Right renal pelvis (tissue), 4 donors: ENCODE measurements at places on chromosomes 2 and 18.

GRCh38 chr18:38790303-38790702 lies 1224.7 kb upstream of the CELF4 start:
- DNase-seq: no peak

DNA sequence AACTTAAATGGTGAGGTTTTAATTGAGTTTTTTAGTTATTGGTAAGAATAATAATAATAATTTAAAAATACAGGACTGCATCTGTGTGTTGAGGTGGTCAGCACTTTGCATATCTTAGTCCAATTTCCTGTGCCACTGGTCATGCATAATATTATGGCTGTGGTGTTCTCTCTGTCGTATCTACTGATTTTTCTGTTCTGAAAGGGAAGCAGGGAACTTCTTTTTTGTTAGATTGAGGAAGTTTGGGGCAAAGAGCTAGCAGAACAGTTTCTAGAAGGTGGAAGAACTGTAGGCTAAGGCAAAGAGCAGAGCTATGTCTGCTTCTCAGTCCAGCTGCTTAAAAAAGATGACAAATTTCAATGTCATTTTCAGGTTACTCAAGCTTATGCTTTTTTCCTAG lies 74.3 kb downstream of the XRCC5 start:
- DNase-seq: no peak

DNA sequence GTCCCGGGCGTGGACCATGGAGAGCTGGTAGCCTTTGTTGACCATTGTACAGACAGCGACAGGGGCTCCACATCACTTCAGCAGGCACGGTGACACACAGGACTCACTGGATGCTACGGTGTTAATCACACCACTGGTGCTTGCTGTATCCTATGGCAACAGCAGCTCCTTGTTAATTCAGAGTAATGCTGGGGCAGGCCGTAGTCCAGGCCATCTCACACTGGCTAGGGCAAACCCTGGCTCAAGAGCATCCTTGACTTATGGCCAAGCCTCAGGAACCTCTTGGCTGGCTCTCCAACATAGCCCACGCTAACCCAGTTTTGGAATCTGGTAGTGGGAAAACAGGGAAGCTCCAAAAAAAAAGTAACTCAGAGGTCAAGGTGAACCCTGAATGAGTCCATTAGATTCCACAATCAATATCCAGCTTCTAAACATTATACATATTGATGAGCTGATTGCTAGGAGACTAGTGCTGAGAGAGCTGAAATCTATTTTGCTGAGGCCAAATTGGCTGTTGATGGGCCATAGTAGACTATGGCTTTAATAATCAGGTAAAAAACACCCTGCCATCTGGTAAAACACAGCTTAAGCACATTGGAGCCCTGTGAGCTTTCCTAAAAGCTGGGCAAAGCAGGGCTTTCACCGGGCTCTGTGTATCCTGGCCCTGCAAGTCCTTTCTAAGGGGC lies 253.6 kb downstream of the PRKCE start:
- DNase-seq: no peak

DNA sequence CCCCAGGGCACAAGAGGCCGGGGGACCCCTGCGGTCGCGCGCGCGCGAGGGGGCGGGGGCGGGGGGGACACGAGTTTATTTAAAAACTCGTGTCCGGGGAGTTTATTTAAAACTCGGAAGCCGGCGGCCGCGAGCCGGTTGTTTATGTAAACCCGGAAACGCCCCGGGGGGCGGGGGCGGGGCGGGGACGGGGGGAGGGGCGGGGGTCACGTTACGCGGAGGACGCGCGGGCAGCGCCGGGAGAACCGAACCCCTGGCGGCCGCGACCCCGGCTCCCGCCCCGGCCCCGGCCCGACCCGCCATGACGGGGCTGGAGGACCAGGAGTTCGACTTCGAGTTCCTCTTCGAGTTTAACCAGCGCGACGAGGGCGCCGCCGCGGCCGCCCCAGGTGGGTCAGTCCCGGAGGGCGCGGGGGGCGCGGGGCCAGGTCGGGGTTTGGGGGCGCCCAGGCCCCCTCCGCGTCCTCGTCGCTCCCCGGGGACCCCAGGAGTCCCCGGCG lies 4.4 kb downstream of the NFATC1 start:
- DNase-seq: no peak

GRCh38 chr18:48661421-48661820 lies 122.6 kb downstream of the CTIF start:
- no peak for DNase-seq

DNA sequence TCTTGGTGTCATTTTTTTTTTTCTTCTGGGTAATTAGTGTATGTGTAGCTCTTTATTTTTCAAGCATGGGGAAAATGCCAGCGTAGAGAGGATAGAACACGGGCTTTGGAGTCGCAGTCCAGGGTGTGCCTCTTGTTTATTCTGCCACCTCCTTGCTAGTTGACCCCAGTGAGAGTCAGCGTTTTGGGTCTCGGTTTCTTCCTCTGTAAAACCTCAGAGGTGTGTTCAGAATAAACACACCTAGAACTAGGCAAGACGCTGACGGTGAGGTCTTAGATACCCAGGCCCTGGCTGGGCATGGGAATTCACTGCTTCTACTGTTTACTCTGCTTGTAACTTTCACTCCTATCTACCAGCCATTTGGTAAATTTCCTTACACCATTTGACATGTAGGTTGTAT lies 41.8 kb downstream of the ASAP2 start:
- DNase-seq: no peak

GRCh38 chr2:202566286-202566685 lies 68.5 kb upstream of the FAM117B start:
- DNase-seq: no peak
